ENCODE measurements at places on chromosomes 16 and 17.

DNA sequence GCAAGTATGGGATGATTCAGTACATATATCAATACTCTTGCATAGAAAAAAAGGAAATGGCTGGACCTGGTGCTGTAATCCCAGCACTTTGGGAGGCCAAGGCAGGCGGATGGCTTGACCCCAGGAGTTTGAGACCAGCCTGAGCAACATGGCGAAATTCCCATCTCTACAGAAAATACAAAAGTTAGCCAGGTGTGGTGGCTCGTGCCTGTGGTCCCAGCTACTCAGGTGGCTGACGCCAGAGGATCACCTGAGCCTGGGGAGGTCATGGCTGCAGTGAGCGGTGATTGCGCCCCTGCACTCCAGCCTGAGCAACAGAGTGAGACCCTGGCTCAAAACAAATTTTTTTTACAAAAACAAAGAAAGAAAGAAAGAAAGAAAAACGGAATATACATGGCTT is 7.1 kb upstream of the SGF29 start:
- no peak for DNase-seq

DNA sequence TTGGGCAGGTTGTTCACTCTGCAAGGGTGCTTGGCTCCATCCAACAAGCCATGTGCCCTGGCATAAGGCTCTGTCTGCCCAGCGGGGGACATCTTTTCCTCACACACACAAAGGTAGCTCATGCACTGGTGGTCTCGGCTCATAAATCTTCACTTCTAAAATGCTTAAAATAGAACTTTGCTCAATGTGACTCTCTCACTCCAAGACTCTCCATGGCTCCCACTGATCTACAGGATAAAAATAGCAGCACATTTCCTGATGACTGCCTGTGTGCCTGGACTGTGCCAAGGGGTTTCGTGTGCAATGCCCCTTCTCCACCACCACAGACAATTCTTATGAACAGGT is 15.1 kb upstream of the CIBAR2 start:
- no peak for DNase-seq

GRCh38 chr16:46796764-46797269 is 34.2 kb downstream of the C16orf87 start:
- no peak for DNase-seq

GRCh38 chr17:16945136-16945482 is 26.8 kb downstream of the TNFRSF13B start:
- no peak for DNase-seq

GRCh38 chr17:40848583-40849235 is 18.3 kb downstream of the KRT12 start:
- no peak for DNase-seq

DNA sequence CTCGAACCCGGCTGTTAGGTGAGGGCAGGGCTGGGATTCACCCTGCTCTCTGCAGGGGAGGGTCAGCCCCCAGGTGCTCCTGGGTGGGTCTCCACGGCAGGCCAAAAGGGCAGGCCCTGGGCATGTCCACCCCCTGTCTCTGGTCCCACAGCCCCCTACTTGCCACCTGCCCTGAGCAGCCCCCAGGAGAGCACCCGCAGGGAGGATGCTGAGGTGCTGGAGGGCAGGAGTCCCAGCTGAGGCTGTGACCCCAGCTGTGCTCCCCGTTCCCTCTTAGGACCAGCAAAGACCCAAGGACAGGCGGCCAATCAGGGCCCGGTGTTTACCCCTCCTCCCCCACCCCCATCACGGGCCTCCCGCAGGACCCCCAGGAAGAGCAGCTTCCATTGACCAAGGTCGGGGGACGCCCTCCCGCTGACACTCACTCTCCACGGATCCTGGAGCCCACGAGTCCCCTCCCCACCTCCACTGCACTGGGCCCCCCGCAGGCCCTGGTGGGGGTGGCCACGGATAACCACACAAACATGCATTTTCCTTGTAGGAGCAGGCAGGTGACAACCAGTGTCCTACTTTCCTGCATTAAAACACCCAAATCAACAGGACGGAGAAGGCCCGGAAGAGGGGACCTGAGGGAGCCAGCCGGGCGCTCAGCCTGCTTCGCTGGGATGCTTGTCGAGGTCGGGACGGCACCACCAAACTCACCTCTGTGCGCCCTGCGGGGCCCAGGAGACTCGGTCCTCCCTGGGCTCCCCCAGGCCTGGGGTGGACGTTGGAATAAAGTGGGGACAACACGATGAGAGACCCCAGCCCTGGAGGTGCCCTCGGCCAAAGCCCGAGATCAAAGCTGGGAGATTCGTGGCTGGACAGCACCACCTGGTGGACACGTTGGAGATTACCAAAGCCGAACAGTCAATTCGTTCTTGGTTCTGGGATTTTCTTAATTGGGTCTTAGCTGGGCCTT is 22.5 kb upstream of the ENPP7 start:
- DNase-seq, result peak; percentile 34

DNA sequence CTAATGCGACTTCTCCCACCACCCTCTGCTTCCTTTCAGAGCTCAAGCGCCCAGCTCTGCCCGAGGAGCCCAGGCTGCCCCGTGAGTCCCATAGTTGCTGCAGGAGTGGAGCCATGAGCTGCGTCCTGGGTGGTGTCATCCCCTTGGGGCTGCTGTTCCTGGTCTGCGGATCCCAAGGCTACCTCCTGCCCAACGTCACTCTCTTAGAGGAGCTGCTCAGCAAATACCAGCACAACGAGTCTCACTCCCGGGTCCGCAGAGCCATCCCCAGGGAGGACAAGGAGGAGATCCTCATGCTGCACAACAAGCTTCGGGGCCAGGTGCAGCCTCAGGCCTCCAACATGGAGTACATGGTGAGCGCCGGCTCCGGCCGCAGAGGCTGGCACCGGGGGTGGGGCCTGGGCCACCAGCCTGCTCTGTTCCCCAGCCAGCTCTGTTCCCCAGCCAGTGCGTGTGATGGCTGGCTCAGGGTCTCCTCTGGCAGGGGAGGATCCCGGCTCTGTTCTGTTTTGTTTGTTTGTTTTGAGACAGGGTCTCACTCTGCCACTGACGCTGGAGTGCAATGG is 18.7 kb downstream of the CRISPLD2 start:
- DNase-seq, result no peak

DNA sequence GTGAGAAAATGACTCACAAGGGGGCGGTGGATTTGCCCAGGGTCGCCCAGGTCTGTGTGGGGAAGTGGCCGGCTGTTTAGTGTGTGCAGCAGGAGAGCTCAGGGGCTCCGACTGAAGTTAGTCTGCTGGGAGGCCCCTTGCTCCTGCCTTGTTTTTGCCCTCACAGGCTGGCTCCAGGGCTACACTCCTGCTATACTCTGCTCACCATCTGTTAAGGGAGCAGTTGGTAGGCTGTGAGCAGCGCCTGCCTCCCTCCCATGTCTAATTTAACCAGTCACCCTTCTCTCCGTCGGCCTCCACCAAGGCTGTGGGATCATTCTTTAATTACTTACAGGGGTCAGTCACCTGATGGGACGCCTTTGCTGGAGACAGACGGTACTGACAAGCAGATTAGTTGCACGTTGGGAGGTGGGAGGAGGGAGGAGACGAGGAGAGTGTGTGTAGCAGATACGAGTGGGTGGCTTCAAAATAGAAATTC is 35.5 kb downstream of the KSR1 start:
- no peak for DNase-seq

DNA sequence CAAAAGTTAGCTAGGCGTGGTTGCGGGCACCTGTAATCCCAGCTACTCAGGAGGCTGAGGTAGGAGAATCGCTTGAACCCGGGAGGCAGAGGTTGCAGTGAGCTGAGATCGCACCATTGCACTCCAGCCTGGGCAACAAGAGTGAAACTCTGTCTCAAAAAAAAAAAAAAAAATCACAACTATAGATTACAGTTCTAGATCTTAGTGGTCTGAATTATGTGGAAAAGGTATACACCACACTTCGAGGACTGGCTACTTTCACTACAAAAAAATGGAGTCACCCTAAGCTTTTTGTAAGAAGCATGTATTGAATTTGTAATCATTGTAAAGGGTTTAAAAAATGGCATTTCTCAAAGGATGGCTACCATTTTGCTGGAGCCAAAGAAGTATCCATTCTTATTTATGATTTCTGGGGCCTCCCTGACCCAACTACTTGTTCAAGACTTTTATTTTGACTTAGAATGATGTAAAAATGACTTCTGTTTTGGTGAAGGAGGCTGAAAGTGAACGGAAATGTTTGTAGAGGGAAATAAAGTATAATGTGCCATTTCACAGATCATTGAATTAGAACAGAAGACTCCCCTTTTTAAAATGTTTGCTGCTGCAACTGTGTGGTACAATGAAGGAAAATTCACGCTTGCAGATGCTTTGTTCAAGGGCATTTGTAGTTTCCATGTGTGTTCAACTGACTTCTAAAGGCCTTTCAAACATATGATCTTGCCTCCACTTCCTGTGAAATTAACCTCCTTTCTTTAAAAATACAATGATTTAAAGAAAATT is 37.1 kb upstream of the NOL11 start:
- DNase-seq, result no peak

- no peak for DNase-seq
Measured at GRCh38 chr17:34243364-34244320, 11.4 kb upstream of the CCL2 start.

GRCh38 chr17:55845385-55845784 is 94.5 kb downstream of the PCTP start:
- DNase-seq, result no peak

GRCh38 chr16:79599837-79600637 is 500 bp downstream of the MAF start:
- DNase-seq, result peak; percentile 63

- no peak for DNase-seq
Measured at GRCh38 chr17:73360961-73361761, 49.4 kb upstream of the CDC42EP4 start.

GRCh38 chr16:79497606-79498350 is 102.8 kb downstream of the MAF start:
- no peak for DNase-seq

DNA sequence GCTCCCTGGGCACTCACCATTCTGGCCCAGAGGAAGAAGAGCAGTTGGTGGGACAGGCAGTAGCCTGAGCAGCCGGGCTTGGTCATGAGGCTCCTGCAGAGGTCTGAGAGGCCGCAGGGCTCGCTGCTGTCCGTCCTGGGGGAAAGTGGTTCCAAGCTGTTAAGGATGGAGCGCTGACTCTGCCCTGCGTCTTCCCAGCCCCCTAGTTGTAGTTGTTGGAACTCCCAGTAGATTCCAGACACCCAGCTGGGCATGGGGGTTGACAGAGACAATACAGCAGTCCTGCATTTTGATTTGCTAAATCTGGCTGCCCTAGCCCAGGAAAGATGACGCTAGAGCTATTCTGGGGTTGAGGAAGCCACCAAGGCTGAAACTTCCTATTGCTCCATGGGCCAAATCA is 7.3 kb downstream of the C16orf89 start:
- no peak for DNase-seq

GRCh38 chr17:29070781-29071180 is 27.8 kb downstream of the PIPOX start:
- DNase-seq, result no peak

GRCh38 chr16:263182-263774 is 12.5 kb downstream of the RGS11 start:
- no peak for DNase-seq

- no peak for DNase-seq
Measured at GRCh38 chr17:66165537-66166123, 26.3 kb downstream of the CEP112 start.

- DNase-seq, result no peak
Measured at GRCh38 chr16:25045696-25046381, 30.7 kb upstream of the ARHGAP17 start.

DNA sequence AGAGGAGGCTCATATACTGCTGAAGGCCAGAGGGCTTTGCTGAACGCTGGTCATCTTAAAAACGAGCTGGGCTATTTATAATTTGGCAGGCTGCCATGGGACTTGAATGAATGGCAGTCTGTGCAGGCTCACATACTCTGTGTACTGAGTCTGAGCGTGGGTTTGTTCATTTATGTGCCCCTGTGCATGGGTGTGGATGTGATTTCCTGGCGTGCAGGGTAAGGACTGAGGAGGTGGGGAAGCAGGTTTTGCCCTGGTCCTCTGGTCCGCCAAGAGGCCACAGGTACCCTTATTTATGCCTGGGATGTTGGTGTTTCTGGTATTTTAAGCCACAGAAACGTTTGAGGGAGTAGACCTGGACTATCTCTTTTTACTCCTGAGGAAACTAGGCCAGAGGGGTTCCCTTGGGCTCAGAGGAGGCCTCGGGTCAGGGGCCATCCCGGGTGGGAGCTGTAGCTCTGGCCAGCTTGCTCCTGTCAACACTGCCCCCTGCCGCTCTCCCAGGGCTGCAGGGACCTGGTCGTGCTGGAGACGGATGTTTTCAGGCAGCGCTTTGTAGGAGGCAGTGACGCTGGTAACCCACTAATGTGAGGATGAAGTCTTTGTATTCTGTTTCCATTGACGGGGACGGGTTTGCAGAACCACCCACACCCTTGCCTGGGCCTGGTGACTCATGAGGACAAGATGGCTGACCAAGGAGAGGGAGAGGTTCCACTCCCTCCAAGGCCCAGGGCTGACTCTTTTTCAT is 184.4 kb downstream of the MSI2 start:
- DNase-seq, result peak; percentile 49

- DNase-seq, result no peak
Measured at GRCh38 chr17:79146562-79146961, 71.9 kb downstream of the ENGASE start.

DNA sequence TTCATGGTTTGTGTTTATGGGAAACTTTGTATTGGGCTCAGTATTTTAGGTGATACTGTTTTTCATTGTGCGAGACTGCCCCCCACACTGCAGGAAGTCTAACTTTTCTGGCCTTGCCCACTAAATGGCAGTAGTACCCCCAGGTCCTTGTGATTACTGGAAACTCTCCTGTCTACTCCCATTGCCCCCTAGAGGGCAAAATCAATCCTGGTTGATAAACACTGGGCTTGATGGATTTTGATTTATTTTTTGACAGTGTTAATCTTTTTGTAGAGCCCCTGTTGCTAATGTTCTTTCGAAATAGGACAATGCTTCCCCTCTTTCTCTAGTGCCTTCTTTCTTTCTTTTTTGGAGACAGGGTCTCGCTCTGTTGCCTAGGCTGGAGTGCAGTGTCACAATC is 15.5 kb downstream of the METTL9 start:
- DNase-seq, result no peak

DNA sequence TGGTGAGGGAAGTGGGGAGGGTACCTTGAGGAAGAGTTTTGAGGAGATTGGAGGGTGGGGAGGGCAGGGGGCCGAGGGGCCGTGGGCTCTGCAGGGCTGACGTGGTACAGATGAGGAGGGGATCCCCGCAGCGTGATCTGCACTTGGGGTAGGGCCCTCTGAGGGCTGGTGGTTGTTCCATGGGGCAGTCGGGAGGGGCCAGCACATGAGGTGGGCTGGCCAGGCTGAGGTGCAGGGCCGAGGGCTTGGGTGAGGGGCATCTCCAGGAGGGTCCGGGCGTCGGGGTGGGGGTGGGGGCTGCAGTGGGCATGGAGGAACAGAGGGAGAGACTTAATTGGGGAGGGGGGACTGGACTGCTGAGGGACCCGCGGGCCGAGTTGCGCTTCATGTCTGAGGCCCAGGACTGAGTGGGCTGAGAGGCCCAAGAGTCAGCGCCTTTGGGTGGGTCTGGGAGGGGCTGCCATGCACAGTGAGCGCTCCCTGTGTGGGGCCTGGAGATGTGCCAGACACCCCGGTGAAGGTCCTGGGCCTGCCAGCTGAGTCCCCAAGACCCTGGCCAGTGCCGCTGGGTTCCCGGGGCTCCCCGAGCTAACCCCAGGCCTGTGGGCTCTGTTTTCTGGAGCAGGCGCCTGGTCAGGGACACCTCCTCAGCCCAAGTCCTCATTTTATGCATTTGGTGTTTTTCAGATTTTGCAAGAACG is 13.3 kb downstream of the PRSS27 start:
- no peak for DNase-seq

- no peak for DNase-seq
Measured at GRCh38 chr16:74261068-74261467, 35.5 kb upstream of the PSMD7 start.

Data from NCI-H187 (cell line).